ENCODE measurements at places on chromosomes 2 and 18. TPM values are rescaled to one million over a fixed set of nuclear protein-coding genes. Genes with fewer than 3 reads are reported as not detected.

- no peak for DNase-seq
Observed at GRCh38 chr2:88281302-88282217, 111.4 kb downstream of the THNSL2 start.

GRCh38 chr2:232460171-232460570 is 4.2 kb downstream of the ALPI start:
- peak; percentile 45 for DNase-seq

- DNase-seq = peak; percentile 70
Observed at GRCh38 chr2:54708584-54709335, 14.7 kb upstream of the EML6 start.

GRCh38 chr2:202172439-202173211 is 65.8 kb downstream of the SUMO1 start:
- DNase-seq = no peak

DNA sequence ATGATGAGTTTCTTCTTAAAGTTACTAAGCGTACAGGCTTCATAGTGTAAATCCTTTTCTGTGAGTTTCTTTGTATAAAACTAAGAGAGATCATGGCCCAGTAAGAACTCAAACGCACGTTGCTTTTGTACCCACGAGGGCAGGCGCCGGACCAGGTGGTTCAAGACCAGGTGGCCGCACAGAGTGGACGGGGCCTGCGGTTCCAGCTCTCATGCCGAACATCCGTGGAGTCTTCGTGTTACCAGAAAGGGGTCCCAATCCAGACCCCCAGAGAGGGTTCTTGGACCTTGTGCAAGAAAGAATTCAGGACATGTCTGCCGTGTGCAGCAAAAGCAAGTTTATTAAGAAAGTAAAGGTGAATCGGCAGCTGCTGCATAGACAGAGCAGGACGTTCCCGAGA is 53.0 kb downstream of the KCNG2 start:
- DNase-seq = peak; percentile 59

DNA sequence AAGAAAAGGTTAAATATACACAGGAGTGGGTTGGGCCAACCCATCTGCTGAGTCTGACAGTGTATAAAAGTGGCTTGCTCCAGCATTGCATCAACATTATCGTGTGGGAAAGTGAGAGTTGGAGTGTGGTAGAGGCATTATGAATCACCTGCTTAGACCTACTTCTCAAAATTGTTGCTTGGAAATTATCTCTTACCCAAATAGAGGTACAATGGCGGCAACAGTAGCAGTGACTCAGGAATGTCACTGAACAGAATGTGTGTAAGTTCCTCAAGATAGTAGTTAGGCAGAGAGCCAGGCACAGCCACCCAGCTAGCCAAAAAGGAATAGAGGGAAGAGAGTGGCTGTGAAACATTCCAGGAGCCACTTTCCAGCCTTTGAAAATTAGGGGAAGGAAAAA is 616.0 kb downstream of the NUP35 start:
- no peak for DNase-seq

GRCh38 chr18:34620258-34620861 is 89.7 kb upstream of the DTNA start:
- no peak for DNase-seq

- DNase-seq = no peak
Observed at GRCh38 chr2:40318921-40319320, 133.0 kb downstream of the SLC8A1 start.

DNA sequence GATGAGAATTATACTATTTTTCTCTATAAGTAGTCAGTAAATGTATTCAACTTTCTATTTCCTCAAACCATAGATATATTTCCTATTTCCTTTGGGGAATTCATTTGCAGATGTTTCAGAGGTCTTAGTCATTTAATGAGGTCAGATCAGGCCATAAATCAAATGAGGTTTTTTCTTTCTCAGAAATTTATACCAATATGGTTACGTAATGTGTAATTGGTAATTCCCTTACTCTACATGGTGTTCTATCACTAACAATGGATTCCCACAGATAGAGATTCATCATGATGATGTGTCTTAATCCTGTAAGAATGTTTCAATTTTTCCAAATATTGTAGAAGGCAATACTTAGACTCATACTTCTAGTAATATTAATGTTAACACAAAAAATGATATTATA is 108.0 kb downstream of the DPP4 start:
- no peak for DNase-seq

GRCh38 chr2:214215107-214215506 is 195.7 kb upstream of the VWC2L start:
- DNase-seq = no peak

DNA sequence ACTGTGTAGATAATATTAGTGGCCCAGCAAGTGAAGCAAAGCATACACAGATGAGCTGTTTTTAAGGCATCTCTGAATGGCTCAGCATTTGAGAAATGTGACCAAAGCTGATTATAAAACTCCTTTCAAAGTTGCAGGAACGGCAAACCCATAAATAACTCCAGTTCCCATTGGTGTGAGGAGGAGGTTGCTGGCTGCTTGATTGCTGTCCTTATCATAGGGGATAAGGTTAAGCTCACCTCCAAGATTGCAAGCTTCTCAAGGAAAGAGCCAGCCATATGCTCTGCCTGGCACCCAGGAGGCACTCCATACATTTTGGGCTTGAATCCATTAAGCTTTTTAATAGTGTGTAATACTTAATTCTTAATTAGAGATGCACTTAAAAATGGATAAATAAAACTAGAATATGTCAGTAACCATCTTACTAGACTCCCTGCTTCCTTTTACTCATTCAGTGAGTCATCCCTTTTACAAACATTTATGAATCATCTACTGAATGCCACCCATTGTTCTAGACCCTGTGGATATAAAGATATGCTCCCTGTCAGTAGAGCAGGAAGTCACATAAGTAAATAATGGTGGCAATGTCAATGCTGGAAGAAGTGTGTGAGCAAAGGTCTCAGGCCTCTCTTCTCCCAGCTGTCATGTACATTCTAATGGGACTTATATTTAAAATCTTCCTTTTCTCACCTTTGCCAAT is 99.3 kb downstream of the SPATS2L start:
- no peak for DNase-seq

GRCh38 chr2:62527478-62528210 is 21.6 kb upstream of the TMEM17 start:
- DNase-seq = no peak

DNA sequence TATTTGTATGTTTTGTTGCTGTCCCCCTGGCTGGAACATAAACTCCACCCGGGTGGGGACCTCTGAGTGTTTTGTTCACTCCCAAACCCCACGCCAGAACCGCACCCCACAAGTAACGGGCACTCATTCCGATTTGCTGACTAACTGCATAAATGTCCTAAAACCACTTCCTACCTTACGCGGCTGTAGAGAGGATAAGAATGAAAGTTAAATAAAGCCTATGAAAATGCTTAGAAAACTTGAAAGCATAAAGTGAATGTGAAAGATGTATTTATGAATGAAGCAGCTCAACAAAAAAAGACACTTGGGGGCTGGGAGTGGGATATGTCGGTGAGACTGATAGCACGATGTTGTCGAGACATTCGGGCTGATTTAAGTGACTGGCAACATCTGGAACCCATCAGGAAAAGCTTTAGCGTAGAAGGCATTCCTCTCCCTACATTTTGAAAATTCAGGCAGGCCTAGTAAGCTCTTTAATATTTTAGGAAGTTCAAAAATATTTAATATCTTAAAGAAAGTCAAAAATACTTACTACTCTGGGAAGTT is 206.7 kb downstream of the SH3RF3 start:
- DNase-seq = no peak

- no peak for DNase-seq
Observed at GRCh38 chr18:986051-986450, 81.4 kb downstream of the ADCYAP1 start.

DNA sequence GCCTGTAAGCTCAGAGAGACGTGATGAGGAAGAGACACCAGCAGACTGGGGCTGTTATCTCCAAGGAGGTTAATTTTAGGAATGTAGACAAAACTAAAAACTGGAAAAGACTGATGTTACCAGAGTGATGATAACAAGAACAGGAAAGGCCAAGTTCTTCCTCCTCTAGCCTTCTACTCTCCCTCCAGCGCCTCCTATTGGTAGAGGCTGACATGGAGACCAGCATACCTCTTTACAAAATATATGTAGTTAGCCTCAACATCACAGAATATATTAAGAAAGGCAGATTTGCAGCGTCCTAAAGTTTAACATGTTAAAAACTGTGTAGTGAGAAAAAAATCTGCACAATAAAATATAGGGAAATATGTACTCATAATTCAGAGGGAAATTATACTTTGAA is 66.0 kb downstream of the TCF4 start:
- DNase-seq = no peak

GRCh38 chr2:1864301-1864980 is 120.1 kb upstream of the PXDN start:
- no peak for DNase-seq

DNA sequence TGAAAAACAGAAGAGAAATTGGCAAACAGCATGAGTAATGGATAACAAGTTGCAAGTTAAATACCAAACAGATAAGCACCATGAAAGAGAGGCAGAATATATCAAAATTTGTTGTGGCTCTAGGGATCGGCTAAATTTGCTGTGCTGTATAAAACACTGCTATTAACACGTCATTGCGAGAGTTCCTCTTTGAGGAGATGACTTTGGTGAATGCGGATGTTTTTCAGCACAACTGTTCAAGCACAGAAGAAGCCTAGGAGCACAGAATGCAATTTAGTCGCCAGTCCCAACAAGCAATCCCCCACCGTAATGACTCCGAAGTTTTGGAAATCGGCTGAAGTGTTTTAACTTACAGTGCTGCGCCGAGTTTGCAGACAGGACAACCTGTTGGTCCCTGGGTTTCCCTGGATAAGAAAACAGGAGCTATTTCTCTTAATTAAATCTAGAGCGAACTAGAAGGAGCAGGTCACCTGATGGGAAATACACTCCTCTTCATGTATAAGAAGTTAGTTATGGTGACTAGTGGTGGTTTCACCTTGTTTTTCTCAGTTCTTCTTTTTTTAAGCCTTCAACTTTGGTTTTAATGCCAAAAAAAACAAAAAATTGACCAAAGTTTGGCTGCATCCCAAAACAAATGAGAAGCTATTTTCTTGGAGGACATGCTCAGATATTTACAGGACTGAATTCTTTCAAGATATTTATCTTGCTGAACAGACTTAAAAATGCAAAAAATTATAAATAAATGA is 454.1 kb upstream of the SALL3 start:
- DNase-seq = no peak

DNA sequence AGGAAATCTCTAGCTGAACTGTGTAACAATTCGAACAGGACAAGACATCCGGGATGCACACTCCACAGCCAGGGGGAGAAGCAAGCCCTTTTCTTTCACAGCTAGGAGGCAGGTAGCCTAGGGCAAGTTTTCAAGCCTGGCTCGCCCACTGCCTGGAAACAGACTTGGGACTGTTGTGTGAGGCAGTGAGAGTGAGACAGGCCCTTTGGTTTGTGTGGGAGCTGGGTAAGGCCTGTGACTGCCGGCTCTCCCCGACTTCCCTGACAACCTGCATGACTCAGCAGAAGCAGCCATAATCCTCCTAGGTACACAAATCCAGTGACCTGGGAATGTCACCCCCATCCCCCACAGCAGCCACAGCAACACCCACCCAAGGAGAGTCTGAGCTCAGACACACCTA is 179.7 kb downstream of the WDPCP start:
- DNase-seq = no peak

- DNase-seq = no peak
Observed at GRCh38 chr2:71830497-71831192, 317.0 kb downstream of the CYP26B1 start.

DNA sequence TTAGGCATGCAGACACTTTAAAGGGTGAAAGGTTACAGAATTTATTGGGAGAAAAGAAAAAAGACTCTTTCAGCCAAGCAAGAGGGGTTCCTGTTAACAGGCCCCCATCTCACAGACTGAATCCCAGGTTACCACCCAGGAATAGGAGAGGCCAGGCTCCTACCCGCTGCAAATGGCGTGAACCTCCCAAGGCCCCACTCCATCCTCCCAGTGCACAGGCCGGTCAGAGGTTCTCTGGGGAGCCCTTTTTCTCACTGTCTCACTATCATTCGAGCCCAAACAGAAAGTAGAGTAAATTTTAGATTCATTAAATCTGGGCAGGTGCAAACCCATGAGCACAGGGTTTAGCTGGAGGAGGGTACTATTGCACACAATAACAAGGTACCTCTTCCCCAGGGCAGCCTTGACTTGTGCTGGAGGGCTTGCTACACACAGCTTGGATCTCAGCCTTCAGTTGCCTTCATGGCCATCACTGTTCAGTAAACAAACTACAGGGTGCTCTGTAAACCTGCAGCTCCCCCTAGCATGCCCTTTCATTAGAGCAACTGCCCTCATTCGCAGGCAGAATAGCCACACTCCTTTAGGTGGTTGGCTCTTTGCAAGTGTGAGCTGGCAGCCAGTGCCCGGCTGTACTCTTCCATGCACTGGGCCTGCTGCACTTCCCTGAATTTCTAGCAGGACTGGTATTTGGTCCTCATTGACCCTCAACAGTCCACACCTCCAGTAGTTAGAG is 7.3 kb upstream of the PLEK start:
- peak; percentile 55 for DNase-seq

GRCh38 chr18:68694316-68694715 is 20.6 kb downstream of the TMX3 start:
- DNase-seq = peak; percentile 73

DNA sequence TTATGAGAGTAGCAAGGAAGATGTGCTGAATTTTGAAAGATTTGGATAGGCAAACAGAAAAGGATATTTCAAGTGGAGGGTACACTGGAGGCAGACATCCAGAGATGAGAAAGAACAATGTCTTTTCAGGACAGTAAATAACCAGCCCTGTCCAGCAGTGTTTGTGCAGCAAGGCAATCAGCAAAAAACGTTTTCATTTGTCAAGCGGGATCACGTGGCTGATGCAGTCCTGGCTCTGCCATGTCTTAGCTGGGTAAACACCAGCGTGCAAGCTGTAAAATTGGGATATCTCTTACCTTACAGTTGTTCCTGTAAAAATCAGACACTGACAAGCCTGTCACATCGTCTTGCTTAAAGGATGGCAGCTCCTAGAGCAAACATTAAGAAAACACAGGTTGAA is 67.8 kb downstream of the CWC22 start:
- DNase-seq = no peak

KCNJ3 gene
- total RNA-seq = 1.6 TPM

SCN3A gene
- total RNA-seq = 2.4 TPM

IL36A gene
- total RNA-seq = not detected

ALPP gene
- not detected for total RNA-seq

MGAT4A gene
- 65.8 TPM for total RNA-seq

CTAGE1 gene
- total RNA-seq = not detected

DAW1 gene
- total RNA-seq = 0.88 TPM

SPP2 gene
- not detected for total RNA-seq

FSIP2 gene
- total RNA-seq = 1.3 TPM

UGT1A1 gene
- not detected for total RNA-seq

Measured in aorta (tissue), 5 donors.